ENCODE measurements at places on chromosomes 5 and 9.

- DNase-seq: no peak
Observed at GRCh38 chr5:61689153-61689846, 357.2 kb downstream of the ZSWIM6 start.

DNA sequence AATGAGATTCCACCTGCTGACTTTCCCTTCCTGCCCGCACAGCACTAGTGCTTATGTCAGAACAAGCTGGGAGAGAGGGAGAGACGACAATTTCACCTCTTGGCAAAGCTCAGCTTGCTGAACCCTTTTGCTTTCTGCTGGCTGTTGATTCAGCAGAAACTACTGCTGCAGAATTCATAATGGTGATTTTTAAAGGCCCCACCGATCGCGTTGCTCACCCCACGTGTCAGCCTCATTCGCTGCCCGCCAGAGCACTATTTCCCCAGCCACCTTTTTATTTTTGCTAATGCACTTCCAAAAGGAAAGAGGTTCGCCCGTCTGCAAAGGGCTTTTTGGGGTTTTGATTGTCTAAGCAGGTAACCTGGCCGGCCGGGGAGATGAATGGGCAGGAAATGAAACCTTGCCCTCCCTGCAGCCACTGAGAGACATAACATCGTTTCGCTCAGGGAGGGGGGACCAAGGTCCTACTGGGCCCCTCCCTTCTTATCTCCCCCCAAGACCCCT lies 1.3 kb downstream of the PPP2R2B start:
- no peak for DNase-seq

DNA sequence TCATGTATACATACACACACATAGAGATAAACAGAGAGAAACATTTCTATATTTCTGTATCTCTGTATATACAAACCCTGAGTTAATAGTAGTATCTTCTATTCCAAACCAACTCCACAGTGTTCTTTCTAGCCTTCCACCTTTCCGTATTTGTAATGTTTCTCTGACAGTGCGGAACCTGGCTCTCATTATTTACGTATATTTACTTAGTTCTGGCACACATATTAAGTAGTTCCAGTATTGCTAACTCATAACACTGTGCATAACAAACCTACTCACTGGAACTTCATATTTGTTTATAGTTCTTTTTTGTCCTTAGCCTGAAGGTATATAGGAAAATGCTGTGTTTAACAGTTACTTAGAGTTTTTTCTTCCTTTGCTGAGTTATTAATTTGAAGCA lies 6.5 kb downstream of the OGN start:
- no peak for DNase-seq

DNA sequence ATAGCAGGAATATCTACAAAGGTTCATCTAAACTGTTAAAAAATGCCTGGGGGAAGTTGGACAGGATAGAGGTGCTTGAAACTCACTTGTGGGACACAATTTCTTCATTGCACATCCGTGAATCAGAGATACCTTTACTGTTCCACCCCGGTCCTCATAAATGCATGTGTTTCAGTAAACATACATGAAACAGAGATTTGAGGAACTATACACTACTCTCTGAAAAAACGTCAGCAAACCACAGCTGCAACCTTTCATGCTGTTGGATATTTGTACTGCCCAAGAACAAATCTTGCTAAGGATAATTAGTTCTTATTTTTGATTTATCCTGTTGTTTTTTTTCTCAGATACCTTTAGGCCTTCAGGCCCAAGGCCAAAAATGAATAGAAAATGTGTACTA lies 337.3 kb downstream of the KDM4C start:
- no peak for DNase-seq

GRCh38 chr9:15873573-15874177 lies 320.8 kb downstream of the CCDC171 start:
- peak; percentile 12 for DNase-seq

DNA sequence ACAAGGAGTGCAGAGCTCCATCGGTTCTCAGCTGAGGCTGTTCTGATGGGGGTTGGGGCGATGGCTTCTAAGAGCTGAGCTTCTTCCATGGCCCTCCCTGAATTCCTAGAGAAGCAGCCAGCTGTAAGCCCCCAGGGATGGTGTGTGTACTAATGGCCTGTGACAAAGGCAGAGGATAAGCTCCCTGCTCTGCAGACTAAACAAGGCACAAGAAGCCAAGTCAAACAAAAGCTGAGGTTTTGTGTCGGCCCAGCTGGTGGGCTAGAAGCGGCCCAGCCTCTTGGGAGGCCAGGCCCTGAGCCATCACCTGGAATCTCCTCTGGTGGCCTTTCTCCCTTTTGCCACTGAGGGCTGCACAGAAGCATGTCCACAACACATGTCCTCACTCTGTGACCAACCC lies 75.0 kb upstream of the XPA start:
- DNase-seq: no peak

GRCh38 chr9:100670719-100671118 lies 92.8 kb downstream of the CAVIN4 start:
- no peak for DNase-seq

DNA sequence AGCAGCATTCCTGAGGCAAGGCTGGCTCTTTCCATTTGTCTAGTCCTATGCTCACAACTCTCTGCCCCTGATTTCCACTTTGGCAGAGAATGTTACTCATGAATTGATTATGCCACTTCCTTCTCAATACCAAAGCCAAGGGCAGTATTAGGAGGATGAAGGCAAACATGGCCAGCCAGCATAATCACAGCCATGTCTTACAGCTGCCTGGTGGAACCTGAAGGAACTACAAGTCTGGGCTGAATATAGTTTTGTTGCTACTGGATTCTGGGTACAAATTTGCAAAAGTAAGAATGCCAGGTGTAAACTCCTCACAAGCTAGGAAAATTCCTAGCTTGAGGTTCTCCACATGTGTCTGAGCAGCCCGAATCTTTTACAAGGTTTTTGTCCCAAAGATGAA lies 4.2 kb downstream of the SIL1 start:
- no peak for DNase-seq
